ENCODE measurements at places on chromosomes 5 and 9.

GRCh38 chr5:172420235-172420939 is 33.9 kb downstream of the SH3PXD2B start:
- DNase-seq, result peak; percentile 25

DNA sequence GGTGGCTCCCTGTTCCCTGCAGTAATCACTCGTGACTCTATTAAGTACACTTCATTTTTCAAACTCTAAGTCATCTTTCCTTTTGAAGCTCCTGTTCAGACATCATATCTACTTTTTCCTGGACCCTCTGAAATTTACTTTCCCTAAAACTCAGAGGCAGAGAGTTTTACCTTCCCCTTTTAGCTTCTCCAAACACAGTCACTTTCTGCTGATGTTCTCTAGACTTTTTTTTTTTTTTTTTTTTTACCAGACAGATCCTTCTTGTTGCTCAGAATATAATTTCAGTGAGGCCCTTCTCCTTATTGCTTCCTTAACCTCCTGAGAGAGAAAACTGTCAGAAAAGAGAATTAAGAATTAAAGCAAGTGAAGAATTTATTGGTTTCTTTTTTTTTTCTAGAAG is 86.6 kb upstream of the LRRTM2 start:
- DNase-seq, result no peak

- no peak for DNase-seq
Observed at GRCh38 chr9:11551106-11551505, 938.3 kb upstream of the PTPRD start.

- no peak for DNase-seq
Observed at GRCh38 chr5:57531333-57531732, 48.7 kb upstream of the ACTBL2 start.

GRCh38 chr5:39160576-39161213 is 58.7 kb downstream of the FYB1 start:
- DNase-seq, result no peak

- no peak for DNase-seq
Observed at GRCh38 chr9:76502746-76503145, 43.8 kb downstream of the GCNT1 start.

GRCh38 chr5:151694035-151694485 is 7.3 kb upstream of the SPARC start:
- no peak for DNase-seq

DNA sequence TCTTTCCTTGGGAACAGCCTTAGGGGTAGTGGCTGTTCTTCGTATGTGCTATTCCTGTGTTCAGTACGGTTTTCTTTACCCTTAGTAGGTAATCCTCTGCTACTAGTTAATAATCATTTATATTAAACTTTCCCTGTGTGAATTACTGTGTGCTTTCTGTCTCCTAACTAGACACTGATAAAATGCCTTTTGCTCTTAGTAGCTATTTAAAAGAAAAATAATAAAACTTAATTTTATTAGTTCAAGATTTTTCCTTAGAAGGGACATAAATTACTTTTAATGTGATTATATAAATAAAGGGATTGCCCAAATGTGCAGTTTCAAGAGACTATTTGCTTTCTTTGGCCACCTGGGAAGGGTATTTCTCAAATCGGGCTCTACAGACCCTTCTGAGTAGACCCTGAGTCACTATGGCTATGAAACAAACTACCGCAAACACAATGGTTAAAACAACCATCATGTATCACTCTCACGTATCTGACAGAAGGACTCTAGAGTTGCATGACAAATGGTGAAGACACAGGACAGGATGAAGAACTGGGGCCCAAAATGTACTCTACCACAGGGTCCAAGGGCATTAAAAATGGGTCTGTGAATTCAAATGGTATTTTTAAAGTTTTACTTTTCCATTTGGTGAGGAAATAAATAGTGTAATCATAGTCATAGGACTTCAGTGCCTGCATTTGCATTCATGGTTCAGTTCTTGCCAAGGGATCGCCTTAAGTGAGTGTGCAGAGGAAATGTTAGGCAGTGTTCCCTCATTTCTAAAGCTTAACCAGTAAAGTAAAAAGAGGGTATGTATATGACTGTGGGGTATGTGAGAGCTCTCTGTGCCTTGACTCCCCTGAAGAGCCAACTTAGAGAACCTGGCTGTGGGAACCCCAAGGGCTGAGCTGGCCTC is 97.0 kb downstream of the TSSK1B start:
- no peak for DNase-seq

DNA sequence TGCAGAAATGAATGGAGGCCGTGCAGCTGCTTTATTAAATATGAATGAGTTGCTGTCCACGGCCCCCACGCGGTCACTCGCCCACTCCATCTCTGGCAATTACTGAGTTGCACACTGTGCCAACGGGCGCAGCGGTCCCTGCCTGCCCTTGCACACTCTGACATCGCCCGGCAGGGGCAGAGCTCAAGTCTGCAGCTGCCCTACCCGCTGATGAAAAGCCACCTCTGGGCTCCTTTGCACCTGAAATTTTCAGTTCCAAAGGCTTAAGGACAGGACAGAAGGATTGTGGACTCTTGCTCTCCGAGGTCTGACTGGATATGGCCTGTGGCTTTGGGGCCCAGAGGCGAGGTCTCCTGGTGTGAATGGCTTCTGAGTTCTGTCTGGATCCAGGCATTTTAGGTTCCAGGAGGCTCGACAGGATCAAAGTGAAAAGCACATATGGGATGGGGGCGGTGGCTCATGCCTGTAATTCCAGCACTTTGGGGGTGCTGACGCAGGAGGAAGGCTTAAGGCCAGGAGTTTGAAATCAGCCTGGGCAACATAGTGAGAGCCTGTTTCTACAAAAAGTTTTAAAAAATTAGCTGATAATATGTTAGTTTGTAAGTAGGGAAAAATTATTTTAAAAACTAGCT is 201.8 kb downstream of the PAX5 start:
- no peak for DNase-seq

- no peak for DNase-seq
Observed at GRCh38 chr5:171321447-171321846, 12.4 kb downstream of the TLX3 start.

GRCh38 chr9:87862536-87863268 is 20.0 kb upstream of the SPATA31E1 start:
- DNase-seq, result no peak

DNA sequence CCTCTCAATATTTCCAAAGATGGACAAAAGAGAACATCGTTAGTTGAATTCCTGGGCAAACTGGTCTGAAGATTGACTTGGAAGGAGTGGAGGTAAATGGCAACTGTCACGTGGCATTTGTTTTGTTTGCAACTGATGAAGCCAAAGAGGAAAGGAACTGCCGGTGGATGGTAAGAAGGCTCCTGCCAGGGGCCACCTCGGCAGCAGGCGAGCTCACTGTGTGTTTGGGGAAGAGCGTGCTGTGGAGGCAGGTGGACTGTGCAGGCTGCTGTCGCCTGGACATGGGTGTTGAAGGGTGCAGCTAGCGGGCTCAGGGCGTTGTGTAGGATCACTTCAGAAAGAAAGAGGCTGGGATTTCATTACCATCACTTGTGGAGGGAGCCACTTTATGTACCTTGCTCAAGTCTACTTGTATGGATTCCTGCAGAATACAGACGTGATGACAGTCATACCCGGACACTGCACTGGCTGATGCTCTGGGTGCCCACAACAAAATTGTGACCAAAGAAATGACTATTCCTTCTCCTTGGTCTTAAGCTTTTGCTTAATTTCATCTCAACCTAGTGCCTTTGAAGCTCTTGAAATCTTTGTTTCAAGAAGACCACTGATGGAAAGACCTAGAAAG is 72.7 kb downstream of the MAP1B start:
- no peak for DNase-seq

GRCh38 chr9:3330792-3331420 is 194.9 kb downstream of the RFX3 start:
- no peak for DNase-seq

DNA sequence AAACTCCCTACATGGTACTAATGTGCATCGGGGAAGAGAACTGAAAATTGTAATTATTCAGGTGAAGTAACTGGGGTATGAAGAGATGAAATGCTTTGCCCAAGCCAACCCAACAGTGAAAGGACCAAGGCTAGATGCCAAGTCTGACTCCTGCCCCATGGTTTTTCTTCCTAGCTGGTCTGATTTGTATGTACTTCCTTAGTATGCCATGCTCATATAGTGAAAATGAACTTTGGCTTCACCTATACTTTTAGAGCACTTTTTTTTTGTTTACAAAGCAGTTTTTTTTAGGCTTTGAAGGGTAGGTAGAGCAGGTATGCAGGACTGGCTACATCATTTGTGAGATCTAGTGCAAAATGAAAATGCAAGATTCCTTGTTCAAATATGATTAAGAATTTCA is 359.4 kb upstream of the RIOK2 start:
- DNase-seq, result no peak

DNA sequence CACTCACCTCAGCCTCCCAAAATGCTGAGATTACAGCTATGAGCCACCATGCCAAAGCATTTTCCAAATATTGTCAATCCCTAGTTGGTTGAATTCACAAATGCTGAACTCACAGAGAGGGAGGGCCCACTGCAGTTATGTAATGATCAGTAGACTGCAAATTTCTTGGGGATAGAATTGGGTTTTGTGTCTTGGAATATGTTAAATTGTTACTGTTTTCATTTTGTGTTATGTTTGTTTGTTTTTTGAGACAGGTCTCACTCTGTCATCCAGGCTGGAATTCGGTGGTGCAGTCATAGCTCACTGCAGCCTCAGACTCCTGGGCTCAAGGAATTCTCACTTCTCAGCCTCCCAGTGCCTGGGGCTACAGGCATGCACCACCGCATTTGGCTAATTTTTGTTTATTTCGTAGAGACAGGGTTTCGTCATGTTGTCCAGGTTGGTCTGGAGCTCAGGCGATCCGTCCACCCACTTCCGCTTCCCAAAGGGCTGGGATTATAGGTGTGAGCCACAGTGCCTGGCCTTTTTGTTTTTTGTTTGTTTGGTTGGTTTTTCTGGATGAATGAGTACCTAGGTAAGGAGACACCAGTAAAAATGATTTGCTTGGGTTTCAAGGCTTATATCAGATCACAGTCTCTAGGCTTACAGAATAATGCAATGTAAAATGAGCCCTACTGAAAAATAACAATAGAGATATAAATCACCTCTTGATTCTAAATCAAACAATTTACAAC is 31.5 kb upstream of the LMNB1 start:
- DNase-seq, result peak; percentile 30

DNA sequence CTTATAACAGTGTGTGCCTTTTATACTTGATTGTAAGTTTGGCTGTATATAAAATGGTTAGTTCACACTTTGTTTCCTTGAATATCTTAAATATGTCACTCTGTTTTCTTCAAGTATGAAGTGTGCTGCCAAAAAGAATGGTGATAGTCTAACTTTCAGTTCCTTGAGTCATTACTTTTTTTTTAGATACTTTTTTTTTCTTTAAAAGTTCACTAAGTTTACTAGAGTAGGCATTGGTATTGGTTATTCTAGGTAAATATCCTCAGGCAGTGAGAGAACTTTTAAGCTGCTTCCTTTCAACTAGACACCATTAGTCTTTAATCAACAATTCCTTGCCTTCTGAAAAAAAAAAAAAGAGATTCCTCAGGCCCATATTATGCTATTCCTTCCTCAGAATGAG is 41.9 kb downstream of the SPEF2 start:
- no peak for DNase-seq
